T-helper 17 cell (primary cell): ENCODE measurements at places on chromosomes 12 and 14.

- DNase-seq, result no peak
Observed at GRCh38 chr14:39218171-39218769, 15.4 kb upstream of the MIA2 start.

DNA sequence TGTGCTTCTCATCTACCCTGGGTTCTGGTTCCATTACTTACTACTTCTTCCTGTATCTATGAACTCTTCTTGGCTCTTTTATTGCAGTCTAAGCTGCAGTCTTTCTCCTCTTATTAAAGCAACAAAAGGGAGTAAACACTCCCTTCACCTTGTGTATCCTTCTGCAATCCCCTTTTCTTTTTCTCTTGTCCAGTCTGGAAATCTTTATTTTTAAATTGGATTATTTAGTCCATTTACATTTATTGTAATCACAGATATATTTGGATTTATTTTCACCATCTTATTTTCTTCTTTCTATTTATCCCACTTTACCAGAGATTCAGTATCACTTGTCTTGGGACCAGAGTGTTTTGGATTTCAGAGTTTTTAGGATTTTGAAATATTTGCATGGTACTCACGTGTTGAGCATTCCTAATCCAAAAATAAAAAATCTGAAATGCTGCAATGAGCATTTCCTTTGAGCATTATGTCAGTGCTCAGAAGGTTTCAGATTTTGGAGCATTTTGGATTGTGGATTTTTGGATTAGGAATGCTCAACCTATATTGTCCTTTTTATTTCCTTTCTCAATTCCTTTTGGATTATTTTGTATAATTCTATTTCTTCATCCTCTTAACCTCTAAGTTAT lies 6.8 kb upstream of the ACVR1B start:
- no peak for DNase-seq

DNA sequence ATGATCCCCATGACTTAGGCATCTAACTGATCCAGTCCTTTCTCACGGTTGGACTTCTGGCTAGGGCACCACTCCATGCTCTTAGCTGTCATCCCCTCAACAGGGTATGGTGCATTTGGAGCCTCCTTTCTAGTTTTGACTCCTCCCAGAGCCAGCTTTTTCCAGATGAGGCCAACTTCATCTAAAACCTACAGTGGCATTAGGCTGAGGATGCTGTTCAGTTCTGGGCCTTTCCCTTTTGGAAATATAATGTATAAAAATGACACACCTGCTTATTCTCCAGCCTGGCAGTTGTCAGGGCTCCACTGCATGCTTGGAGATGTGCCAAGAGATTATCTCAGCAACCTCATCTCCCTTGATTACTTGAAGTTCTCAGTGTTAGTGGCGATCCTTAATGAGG lies 239.7 kb downstream of the EMP1 start:
- no peak for DNase-seq

GRCh38 chr14:53807108-53807507 lies 149.5 kb downstream of the BMP4 start:
- no peak for DNase-seq

DNA sequence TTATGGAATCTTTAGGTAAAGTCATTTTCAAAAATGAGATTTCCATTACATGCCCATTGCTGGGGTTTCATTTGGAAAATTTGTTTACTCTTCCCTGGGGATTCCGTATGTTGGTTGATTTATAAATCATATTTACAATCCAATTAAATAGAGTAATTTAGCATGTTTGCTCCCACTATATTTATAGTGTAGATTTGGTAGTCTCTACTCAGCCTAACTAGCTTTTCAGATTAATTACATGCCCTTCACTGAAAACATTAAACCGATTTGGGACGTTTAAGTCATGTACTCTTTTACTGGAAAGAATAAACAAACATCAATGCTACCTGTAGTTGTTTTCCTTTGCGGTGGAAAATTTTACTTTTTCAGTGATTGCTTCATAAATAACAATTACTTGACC lies 10.4 kb downstream of the PAX9 start:
- DNase-seq, result no peak

DNA sequence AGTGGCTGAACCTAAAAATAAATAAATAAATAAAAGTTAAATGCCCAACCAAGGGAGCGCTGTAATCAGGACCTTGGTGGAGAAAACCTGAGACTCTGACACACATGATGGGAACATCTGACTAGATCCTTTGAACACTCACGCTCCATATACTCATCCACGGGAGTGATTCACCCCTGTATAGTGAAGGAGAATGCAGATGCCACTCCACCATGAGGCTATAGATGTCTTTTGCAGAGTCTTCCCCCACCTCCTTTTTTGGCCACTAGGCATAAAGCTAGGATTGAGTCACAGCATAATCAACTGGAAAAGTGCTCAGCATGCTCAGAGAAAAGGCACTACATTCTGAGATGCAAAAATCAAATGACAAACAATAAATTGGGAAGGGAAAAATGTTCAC lies 19.0 kb downstream of the ADAM20 start:
- DNase-seq, result no peak

GRCh38 chr12:96108321-96108720 lies 72.9 kb upstream of the LTA4H start:
- no peak for DNase-seq
